ENCODE measurements at places on chromosomes 12 and 14. TPM values are rescaled to one million over a fixed set of nuclear protein-coding genes. Genes with fewer than 3 reads are reported as not detected.

FGF6 gene
- total RNA-seq, result not detected

LRRK2 gene
- total RNA-seq, result 1.7 TPM

KRT73 gene
- not detected for total RNA-seq

ST8SIA1 gene
- total RNA-seq, result 2.7 TPM

USP15 gene
- total RNA-seq, result 63.0 TPM

GRCh38 chr12:16857456-16857923, 251.5 kb upstream of the LMO3 start:
- H3K4me1 ChIP-seq, result no peaks in the 10 kb centered on the region
- H3K36me3 ChIP-seq, result no peaks in the 10 kb centered on the region
- H3K4me3 ChIP-seq, result no peak overlapping the region
- H3K27ac ChIP-seq, result no peak overlapping the region

- no peak for DNase-seq
- H3K27me3 ChIP-seq, result no peaks in the 10 kb centered on the region
- no peak overlapping the region for H3K27ac ChIP-seq
- H3K4me3 ChIP-seq, result no peak overlapping the region
These were observed 50.2 kb upstream of the NCOR2 start for GRCh38 chr12:124617615-124618014.

GRCh38 chr12:56565510-56566101, 44.0 kb downstream of the RBMS2 start:
- H3K4me3 ChIP-seq, result peak overlapping the region; percentile 2
- peak; percentile 76 for DNase-seq
- peaks cover 8% of the 10 kb centered on the region for H3K4me1 ChIP-seq
- no peaks in the 10 kb centered on the region for H3K36me3 ChIP-seq

- peaks cover 16% of the 10 kb centered on the region for H3K36me3 ChIP-seq
- no peak for DNase-seq
- H3K4me3 ChIP-seq, result no peak overlapping the region
These were observed 23.7 kb downstream of the SFSWAP start for GRCh38 chr12:131734336-131735152.

- no peak overlapping the region for H3K27ac ChIP-seq
- no peaks in the 10 kb centered on the region for H3K36me3 ChIP-seq
- no peaks in the 10 kb centered on the region for H3K27me3 ChIP-seq
- no peak overlapping the region for H3K4me3 ChIP-seq
- no peak for DNase-seq
These were observed 53.5 kb downstream of the CKAP4 start for GRCh38 chr12:106194351-106194750.

GRCh38 chr14:104293231-104293841, 154.9 kb downstream of the KIF26A start:
- H3K36me3 ChIP-seq, result no peaks in the 10 kb centered on the region
- no peak overlapping the region for H3K4me3 ChIP-seq
- no peaks in the 10 kb centered on the region for H3K27me3 ChIP-seq
- H3K4me1 ChIP-seq, result peaks cover 8% of the 10 kb centered on the region

- H3K4me1 ChIP-seq, result no peaks in the 10 kb centered on the region
- H3K27ac ChIP-seq, result no peak overlapping the region
- H3K4me3 ChIP-seq, result no peak overlapping the region
- H3K27me3 ChIP-seq, result no peaks in the 10 kb centered on the region
- peak; percentile 72 for DNase-seq
These were observed 17.1 kb upstream of the OR10P1 start for GRCh38 chr12:55619354-55620138.

DNA sequence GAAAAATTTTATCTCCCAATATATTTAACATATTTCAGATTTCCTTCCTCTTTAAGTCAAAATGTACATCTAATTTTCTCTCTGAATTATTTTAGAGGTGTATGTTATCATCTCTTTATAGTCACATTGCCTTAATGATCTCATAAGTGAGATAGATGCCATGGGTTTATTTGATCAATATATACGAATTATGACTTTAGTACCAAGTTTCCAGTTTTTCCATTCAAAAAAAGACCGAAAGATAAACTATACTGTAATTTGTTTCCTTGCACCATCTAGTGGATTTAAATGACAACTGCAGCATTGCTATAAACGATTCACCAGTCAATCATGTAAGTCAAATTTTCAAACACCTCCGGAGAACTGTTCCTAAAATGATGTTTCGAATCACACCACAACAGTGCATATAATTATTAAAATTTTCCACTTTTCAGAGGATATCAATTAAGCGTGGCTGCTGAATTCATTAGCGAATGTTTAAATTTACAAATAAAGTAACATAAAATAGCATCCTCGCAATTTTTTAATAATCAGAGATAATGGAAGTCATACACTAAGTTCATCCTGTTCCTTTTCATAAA, 419 bp upstream of the ATXN7L3B start:
- no peak for DNase-seq
- no peaks in the 10 kb centered on the region for H3K27me3 ChIP-seq
- H3K36me3 ChIP-seq, result no peaks in the 10 kb centered on the region
- H3K27ac ChIP-seq, result peak overlapping the region; percentile 90

DNA sequence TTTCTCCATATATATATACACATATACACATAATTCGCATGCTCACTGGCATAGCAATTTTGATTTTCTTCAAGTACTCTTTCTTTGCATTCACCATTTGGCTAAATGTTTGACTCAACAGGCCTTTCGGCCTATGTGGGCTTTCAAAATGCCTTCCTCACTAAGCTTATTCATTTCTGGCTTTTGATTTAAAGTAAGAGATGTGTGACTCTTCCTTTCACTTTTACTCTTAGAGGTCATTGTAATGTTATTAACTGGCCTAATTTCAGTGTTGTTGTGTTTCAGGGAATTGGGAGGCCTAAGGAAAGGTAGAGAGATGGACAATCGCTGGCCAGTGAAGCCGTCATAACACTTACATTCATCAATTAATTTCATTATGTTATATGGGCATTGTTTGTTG, 14.5 kb upstream of the KLRD1 start:
- H3K4me3 ChIP-seq, result no peak overlapping the region
- no peak for DNase-seq
- no peaks in the 10 kb centered on the region for H3K4me1 ChIP-seq
- no peaks in the 10 kb centered on the region for H3K27me3 ChIP-seq

DNA sequence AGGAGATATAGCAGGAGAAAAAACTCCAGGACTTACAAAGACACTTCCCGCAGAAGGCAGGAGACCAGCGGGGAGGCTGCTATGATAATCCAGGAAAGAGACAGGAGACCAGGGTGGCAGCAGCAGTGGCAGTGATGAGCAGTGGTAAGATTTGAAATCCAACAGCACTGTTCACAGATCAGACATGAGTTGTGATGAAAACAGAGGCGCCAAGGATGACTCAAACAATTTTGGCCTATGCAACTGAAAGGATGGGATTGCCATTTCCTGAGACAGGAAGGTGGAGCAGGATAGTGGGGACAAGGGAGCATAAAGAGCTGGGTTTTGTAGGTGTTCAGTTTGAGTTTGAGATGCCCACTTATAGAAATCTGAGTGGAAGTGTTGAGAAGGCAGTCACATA, 108.6 kb upstream of the DYRK2 start:
- no peaks in the 10 kb centered on the region for H3K27me3 ChIP-seq
- no peak for DNase-seq
- no peak overlapping the region for H3K27ac ChIP-seq
- H3K4me3 ChIP-seq, result no peak overlapping the region

DNA sequence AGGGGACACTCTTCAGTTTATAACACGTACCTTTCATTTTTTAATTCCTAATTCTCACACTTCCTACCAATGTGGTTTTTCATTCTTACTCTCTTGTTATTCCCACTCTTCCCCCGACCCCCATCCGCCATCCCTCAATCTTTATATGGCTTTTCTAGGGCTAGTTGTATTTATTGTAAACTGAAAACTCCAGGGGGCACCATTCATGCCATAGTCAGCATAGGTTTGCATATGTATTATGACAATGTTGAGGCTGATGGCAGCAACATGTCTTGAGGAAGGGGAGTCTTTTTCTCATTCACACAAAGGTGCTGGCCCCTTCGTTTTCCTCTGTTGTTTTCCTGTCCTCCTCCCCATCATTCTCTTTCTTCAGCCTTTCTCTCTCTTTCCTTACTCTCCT, 27.7 kb upstream of the LTA4H start:
- H3K4me1 ChIP-seq, result no peaks in the 10 kb centered on the region
- H3K4me3 ChIP-seq, result no peak overlapping the region
- DNase-seq, result no peak
- H3K27ac ChIP-seq, result no peak overlapping the region
